ENCODE measurements at places on chromosomes 13 and 19. TPM values are rescaled to one million over a fixed set of nuclear protein-coding genes. Genes with fewer than 3 reads are reported as not detected.

DNA sequence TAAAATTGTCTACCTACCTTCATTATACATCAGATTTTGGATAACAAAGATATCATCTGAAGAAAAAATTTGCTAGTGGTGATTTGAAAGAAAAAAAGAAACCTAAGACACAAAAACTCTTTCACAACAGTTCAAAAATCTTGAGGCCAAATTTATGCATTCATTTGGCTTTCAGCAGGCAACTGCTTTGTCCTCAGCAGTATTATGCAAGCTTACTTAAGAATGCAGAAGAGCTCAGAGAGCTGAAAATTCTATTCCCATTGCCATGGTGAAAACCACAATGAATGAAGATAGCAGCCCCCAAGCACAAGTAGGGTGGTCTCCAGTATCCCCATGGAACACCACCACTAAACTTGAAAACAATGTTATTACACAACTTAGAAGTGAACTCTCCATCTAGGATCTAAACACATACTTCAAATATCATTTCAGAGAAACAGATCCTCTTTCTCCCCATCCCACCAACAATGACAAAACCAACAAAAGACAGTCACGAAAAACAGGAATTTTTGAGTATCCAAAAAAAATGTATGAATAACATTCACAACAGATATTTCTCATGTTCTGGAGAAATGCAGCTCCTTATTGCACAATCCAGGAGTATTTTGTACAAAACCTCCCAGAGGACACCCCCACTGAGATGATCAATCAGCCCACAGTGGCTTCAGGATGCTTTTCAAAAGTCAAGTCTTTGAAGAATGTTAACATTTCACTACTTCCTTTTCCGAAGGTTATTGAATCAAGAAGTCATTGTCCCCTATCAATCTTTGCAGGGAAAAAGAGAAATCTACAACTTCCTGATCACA is 192.7 kb downstream of the LHFPL6 start:
- H3K4me3 ChIP-seq = no peak overlapping the region
- H3K27me3 ChIP-seq = no peaks in the 10 kb centered on the region
- H3K36me3 ChIP-seq = no peaks in the 10 kb centered on the region
- no peaks in the 10 kb centered on the region for H3K4me1 ChIP-seq
- DNase-seq = no peak
- H3K27ac ChIP-seq = peak overlapping the region; percentile 28

The RETN gene
- total RNA-seq = not detected

GRCh38 chr19:29515706-29516357 is 10.0 kb upstream of the VSTM2B start:
- no peaks in the 10 kb centered on the region for H3K36me3 ChIP-seq
- H3K4me3 ChIP-seq = no peak overlapping the region
- H3K27ac ChIP-seq = no peak overlapping the region

DNA sequence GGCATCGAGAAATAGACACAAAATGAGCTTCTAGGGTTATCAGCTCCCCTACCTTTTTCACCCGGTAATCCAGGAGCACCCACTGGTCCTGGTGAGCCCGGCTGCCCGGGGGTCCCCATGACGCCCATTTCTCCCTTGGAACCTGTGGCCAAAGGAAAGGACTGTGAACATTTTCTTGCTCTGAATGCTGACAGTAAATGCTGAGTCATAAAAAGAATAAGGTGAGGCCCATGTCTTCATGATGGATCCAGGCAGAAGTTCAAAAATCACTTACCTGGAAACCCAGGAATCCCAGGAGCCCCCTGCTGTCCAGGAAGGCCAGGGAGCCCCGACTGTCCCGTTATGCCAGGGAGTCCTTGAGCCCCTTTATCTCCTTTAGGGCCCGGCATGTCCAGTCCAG is 129.2 kb downstream of the COL4A1 start:
- no peak for DNase-seq
- no peak overlapping the region for H3K27ac ChIP-seq
- no peaks in the 10 kb centered on the region for H3K27me3 ChIP-seq
- H3K4me3 ChIP-seq = no peak overlapping the region
- peaks cover 13% of the 10 kb centered on the region for H3K36me3 ChIP-seq
- no peaks in the 10 kb centered on the region for H3K4me1 ChIP-seq

- no peak overlapping the region for H3K4me3 ChIP-seq
- H3K27ac ChIP-seq = no peak overlapping the region
These were observed 84.0 kb downstream of the LACC1 start for GRCh38 chr13:43963726-43964125.

The CAPS gene
- total RNA-seq = 79.6 TPM

- H3K27me3 ChIP-seq = no peaks in the 10 kb centered on the region
- H3K4me1 ChIP-seq = no peaks in the 10 kb centered on the region
- DNase-seq = no peak
- H3K4me3 ChIP-seq = no peak overlapping the region
- H3K36me3 ChIP-seq = no peaks in the 10 kb centered on the region
These were observed 18.5 kb downstream of the ZNF101 start for GRCh38 chr19:19687090-19687489.

GRCh38 chr19:48551437-48552302 is at the start of gene SULT2B1:
SULT2B1 (plus strand) TSS chr19:48552172; CDS start chr19:48552253, 81 bp downstream.
- H3K36me3 ChIP-seq = no peaks in the 10 kb centered on the region
- DNase-seq = no peak
- no peak within 1 kb of the TSS for H3K4me3 ChIP-seq

DNA sequence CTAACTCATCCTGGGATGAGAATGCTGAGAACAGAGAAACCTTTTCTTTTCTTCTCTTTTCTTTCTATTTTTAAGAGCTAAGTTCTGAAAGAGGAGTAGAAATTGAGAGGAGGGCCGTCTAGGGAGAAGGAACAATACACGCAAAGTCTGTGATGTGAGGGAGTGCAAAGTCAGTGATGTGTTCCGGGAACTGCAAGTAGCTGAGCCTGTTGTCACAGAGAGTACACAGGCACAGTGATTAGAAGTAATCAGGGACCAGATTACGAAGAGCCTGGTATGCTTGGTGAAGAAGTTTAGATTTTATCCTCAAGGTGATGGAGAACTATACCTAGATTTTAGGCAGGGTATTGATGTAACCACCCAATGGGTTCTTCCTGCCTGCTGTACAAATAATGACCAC is 32.0 kb upstream of the CXCL17 start:
- H3K4me3 ChIP-seq = no peak overlapping the region
- no peaks in the 10 kb centered on the region for H3K27me3 ChIP-seq
- no peak overlapping the region for H3K27ac ChIP-seq
- H3K36me3 ChIP-seq = no peaks in the 10 kb centered on the region
- H3K4me1 ChIP-seq = no peaks in the 10 kb centered on the region

The TMEM38A gene
- total RNA-seq = 3.5 TPM

DNA sequence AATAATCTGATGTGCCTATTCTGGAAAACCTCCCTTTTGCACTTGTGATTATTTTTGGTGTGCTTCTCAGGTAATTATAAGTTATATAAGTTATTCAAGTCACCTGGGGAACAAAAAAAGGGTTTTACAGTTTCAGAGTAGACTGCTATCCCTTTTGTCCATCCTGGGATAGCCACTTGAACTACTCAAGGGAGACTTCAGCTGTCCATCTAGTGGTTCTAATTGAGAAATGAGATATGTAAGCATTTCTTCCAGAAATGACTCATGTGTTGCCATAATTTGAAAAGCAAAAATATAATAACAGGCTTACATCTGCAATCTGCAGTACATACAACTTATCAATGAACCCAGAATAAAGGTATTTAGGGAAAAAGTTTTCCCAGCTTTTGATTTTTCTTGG is 20.4 kb downstream of the UBL3 start:
- H3K4me3 ChIP-seq = no peak overlapping the region
- H3K27me3 ChIP-seq = no peaks in the 10 kb centered on the region
- peaks cover 17% of the 10 kb centered on the region for H3K4me1 ChIP-seq
- no peak overlapping the region for H3K27ac ChIP-seq
- H3K36me3 ChIP-seq = no peaks in the 10 kb centered on the region
- DNase-seq = no peak

GRCh38 chr19:35225951-35226350 is 2.6 kb downstream of the FAM187B start:
- no peak overlapping the region for H3K27ac ChIP-seq
- no peaks in the 10 kb centered on the region for H3K27me3 ChIP-seq
- no peaks in the 10 kb centered on the region for H3K36me3 ChIP-seq

- H3K27ac ChIP-seq = no peak overlapping the region
- no peaks in the 10 kb centered on the region for H3K36me3 ChIP-seq
- no peaks in the 10 kb centered on the region for H3K4me1 ChIP-seq
- DNase-seq = no peak
- no peaks in the 10 kb centered on the region for H3K27me3 ChIP-seq
These were observed 360.3 kb downstream of the FGF14 start for GRCh38 chr13:102041544-102041943.

The ATP4B gene
- not detected for total RNA-seq

The PDX1 gene
- total RNA-seq = 0.30 TPM

The ZNF835 gene
- total RNA-seq = 9.6 TPM

GRCh38 chr13:30905932-30906383 is at the start of gene MEDAG:
MEDAG (plus strand) TSS chr13:30906271; CDS start chr13:30906516, 245 bp downstream.
- peak within 1 kb of the TSS; percentile 89 for H3K27ac ChIP-seq
- peak; percentile 82 for DNase-seq
- no peaks in the 10 kb centered on the region for H3K27me3 ChIP-seq
- peaks cover 19% of the 10 kb centered on the region for H3K4me1 ChIP-seq

The ERFL gene
- 0.59 TPM for total RNA-seq

DNA sequence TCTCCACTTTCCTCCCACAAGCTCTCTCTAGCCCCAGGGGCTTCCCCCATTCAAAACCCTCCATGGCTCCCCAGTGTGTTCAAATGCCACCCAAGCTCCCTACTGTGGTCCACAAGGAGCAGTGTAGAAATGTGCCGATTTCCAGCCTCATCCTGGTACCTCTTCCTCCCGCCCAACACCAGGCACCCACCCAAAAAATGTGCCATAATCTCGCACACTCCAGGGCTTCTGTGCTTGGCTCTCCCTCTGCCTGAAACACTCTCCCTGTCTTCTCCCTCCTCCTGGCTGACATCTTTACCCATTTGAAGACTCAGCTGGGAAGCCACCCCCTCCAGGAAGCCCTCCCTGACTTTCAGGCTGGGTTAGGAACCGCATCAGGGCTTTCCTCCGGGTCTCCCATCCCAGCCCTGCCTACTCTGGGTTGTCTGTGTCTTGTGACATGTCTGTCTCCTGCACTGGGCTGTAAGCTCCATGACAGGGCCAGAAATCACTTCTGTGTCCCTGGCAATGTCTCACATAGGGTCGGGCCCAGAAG is 16.6 kb upstream of the MEIS3 start:
- no peaks in the 10 kb centered on the region for H3K4me1 ChIP-seq
- H3K4me3 ChIP-seq = no peak overlapping the region
- no peak overlapping the region for H3K27ac ChIP-seq
- H3K27me3 ChIP-seq = peaks cover 93% of the 10 kb centered on the region
- no peak for DNase-seq

DNA sequence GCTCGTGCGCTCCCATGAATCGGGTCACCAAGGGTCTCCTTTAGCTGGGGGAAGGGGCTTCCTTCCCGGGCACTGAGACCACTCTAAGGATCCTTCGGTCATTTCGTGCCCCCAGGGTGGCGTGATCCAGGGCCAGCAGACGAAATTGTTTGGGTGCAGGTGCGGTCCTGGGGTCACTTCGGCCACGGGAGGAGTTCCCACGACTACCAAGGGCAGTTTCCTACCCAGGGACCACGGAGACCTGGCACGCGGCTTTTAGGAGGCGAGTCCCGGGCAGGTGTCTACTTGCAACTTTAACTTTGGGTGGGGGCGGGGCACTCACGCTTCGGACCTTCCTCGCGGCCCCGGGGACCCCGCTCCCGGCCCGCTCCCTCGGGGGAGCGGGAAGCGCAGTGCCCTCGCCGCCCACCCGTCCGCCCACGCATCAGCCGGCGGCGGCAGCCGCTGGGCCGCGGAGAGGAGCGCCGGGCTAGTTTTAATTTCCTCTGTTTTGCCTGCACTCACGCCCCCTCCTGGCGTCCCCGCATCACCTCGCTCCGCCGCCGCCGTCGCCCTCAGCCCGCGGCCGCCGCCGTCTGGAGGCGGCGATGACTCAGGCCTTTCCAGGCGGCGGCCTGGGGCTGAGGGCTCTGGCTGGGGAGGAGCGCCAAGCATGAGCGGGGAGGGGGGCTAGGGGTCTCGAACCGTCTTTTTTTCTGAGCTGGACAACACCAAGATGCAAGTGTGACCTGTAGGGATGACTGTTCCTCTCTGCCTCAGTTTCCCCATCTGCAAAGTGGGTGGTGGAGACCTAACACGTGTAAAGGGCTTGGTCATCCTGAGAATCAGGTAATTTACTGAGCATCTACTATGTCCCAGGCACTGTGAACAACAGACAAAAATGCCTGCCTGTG is 21.8 kb downstream of the OLFM2 start:
- no peak overlapping the region for H3K27ac ChIP-seq
- H3K27me3 ChIP-seq = no peaks in the 10 kb centered on the region
- peak overlapping the region; percentile 25 for H3K4me3 ChIP-seq
- H3K36me3 ChIP-seq = no peaks in the 10 kb centered on the region
- DNase-seq = no peak

GRCh38 chr13:50910485-50910805 is 854 bp downstream of the RNASEH2B start:
- H3K27ac ChIP-seq = peak overlapping the region; percentile 93
- H3K4me1 ChIP-seq = peaks cover 55% of the 10 kb centered on the region
- DNase-seq = no peak
- H3K27me3 ChIP-seq = no peaks in the 10 kb centered on the region

DNA sequence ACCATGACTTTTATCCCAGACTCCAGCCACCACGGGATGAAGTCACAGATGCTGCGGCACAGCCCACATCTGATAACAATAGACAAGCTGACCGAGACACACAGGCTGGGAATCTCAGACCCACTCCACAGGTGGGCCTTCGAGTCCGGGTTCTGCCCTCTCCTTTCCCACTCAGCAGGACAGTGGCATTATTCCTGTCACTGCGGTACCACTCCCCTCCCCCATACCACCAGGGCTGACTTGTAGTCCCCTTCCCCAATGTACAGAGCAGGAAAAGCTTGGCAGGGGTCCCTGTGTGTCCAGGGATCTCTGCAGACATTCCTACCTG is 179 bp upstream of the AMER2 start:
- no peaks in the 10 kb centered on the region for H3K36me3 ChIP-seq
- DNase-seq = no peak
- no peak overlapping the region for H3K4me3 ChIP-seq
- H3K27ac ChIP-seq = no peak overlapping the region

DNA sequence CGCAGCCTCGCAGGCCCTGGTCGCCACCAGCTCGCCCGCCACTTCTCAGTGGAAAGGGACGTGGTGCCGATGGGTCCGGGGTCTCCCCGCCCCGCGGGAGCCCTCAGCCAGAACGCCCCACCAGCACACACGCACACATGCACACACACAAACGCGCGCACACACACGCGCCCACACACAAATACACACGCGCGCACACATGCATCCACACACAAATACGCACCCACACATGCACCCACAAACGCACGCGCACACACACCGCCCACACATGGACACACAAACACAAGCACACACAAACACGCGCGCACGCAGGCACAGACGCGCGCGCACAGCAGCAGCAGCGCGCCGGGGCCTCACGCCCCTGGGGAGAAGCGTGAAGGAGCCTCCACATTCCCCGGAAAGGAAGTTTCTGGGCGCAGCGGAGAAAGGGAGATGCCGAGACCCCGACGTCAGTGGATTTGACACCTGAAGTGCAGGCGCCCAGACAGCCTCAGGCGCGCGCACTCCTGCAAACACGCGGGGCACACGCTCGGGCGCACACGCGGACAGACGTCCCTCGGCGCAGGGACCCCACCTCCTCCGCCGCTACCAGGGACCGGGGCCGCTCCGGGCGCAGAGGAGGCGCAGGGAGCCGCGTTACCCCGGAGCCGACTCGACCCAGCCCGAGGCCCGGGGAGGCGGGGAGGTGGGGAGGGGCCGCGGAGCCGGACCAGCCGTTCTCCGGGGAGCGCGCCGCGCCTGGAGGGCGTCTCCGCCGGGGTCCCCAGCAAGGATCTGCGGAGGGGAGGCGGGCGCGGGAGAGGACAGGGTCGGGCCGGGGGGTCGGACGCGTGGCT is 622 bp downstream of the RASA3 start:
- no peaks in the 10 kb centered on the region for H3K36me3 ChIP-seq
- peak overlapping the region; percentile 61 for H3K27ac ChIP-seq
- no peak for DNase-seq
- H3K4me3 ChIP-seq = peak overlapping the region; percentile 96
- H3K27me3 ChIP-seq = no peaks in the 10 kb centered on the region

The CYP4F11 gene
- not detected for total RNA-seq

The NBEA gene
- total RNA-seq = 9.6 TPM
